Activated B cell treated with CpG ODN at 0.5 μM for 24 hours (primary cell): ENCODE measurements at places on chromosomes 1 and 21. TPM values are rescaled to one million over a fixed set of nuclear protein-coding genes. Genes with fewer than 3 reads are reported as not detected.

The OR6K3 gene
- total RNA-seq, result not detected in 2 replicates

The ASH1L gene
- 75.6 and 90.6 TPM in 2 replicates for total RNA-seq

The RHD gene
- not detected in 2 replicates for total RNA-seq

The TMEM82 gene
- not detected in 2 replicates for total RNA-seq

DNA sequence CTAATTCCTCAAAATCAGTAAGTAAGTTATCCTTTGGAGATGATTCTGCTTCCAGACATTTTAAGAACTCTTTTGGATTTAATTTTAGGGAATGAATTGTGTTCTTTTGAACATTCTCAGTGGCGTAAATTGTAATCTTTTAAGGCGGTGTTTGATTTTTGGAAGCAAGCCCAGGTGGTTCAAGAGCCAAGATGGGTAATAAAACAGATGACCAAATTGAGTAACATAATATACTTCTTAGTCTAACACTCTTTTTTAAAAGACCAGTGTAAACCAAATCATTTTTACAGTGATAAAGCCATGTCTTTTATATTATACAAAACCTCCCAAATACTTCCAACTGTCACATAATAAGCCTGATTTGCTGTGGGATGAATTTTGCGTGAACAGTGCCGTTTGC is 133.8 kb downstream of the LRRC40 start:
- no peak for DNase-seq

DNA sequence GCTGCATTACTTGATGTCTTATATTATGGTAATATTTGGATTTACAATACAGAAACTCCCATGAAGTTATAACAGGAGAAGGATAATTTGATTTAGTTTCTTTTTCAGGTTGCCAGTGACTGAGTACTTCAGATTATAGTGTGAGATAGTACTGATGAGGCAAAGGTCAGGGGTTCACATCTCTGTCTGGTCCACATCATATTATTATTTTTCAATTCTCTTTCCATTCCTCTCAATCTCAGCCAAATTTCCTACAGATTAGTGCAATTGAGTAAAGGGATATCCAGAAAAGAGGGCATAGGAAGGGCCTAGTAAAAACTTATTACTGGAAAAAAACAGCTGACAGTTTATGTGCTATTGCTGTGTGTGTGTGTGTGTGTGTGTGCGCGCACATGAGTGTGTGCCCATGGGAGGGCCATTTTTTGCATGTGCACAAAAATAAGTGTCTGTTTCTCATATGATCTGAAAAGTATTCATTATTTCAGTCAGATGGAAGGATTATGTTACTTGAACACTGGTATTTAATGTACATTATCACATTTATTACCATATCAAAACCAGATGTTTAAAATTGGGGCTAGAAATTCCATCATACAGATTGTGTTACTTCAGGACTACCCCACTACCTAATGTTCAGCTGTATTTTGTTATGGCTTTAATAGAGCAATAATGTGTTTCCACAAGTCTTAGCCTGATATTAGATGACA is 78.3 kb upstream of the KCNK2 start:
- DNase-seq, result no peak

GRCh38 chr1:69919129-69919921 is 286.1 kb downstream of the LRRC40 start:
- DNase-seq, result no peak

- no peak for DNase-seq
Observed at GRCh38 chr1:186440584-186440983, 20.3 kb downstream of the PDC start.

GRCh38 chr1:168178227-168178637 is 530 bp upstream of the TIPRL start:
- no peak for DNase-seq

DNA sequence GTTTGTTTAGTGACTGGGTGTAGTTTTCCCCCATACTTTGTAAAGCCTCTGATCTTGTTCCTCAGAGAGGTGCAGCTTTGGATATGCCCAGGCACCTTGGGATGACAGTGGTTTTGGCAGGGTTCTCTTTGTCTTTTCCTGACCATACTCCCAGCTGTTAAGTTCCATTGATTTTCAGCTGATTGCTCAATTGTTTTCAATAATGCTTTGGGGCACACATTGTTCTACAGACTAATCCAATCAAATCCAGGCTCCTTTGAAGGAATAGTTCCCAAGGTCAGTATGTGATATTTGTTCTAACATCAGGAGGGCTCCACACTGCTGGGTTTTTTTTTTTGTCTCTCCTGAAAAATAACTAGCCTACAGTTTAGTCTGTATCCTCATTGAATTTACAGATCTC is 24.8 kb downstream of the PPP2R5A start:
- no peak for DNase-seq

- DNase-seq, result no peak
Observed at GRCh38 chr1:234917495-234918180, 211.0 kb downstream of the TOMM20 start.

- DNase-seq, result no peak
Observed at GRCh38 chr1:207817778-207818751, 66.2 kb downstream of the CD46 start.

DNA sequence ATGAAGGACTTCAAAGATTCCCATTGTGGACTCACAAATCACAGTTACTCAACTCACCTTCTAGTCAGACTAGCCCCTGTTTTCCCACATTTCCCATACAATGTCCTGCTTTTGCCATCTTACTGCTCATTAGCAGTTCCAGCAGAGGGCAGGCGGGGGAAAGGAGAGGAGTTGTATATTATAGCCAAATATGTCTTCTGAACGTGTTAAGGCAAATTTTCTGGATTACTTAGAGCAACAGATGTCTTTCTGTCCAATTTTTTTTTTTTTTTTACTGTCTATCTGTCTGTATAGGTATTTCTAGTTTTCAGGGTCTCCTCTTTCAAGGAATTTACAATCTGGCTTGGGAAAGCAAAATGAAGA is 29.9 kb upstream of the DDAH1 start:
- DNase-seq, result no peak
